ENCODE measurements at places on chromosomes 6 and 20. TPM values are rescaled to one million over a fixed set of nuclear protein-coding genes. Genes with fewer than 3 reads are reported as not detected.

- DNase-seq, result no peak
- H3K4me1 ChIP-seq, result 0 out of 2 replicates have a peak, but pooled peaks cover 3% of the 10 kb centered on the region
- no peaks in the 10 kb centered on the region for H3K27me3 ChIP-seq
- H3K4me3 ChIP-seq, result no peak overlapping the region
- H3K27ac ChIP-seq, result no peak overlapping the region
These were observed 13.0 kb downstream of the RPRD1B start for GRCh38 chr20:38046572-38046971.

PROKR2 gene
- not detected for total RNA-seq

DNA sequence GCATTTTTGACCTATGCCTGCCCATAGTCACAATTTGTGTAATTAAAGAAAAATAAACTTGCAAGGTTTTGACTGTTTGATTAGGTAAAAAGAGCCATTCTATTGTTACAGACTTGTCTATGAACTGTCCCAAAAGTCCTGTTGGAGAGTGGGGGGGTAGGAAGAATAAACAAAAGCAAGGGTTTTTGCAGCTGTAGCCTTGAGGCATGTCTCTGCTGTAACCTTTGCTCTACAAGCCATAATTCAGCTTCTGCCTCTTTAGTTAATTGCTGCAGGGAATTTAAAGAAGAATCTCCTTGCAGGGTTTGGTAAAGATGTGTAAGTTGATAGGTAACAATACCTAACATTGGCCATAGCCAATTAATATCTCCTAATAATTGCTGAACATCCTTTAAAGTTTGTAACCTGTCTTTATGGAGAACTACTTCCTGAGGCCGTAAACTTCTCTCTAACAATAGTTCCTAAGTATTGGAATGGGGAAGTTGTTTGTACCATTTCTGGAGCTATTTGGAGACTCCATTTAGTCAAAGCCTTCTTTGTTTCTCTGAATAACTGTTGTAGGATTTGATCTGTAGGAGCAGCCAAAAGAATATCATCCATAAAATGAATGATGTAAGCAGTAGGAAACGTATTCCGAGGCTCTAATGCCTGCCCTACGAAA is 7.9 kb upstream of the ABHD12 start:
- H3K27me3 ChIP-seq, result no peaks in the 10 kb centered on the region
- H3K4me3 ChIP-seq, result no peak overlapping the region
- no peak for DNase-seq
- H3K27ac ChIP-seq, result no peak overlapping the region

- no peak overlapping the region for H3K4me3 ChIP-seq
- H3K27me3 ChIP-seq, result no peaks in the 10 kb centered on the region
- H3K36me3 ChIP-seq, result no peaks in the 10 kb centered on the region
- H3K27ac ChIP-seq, result no peak overlapping the region
These were observed 4.6 kb downstream of the DACT2 start for GRCh38 chr6:168314948-168315347.

- no peak overlapping the region for H3K4me3 ChIP-seq
- no peak overlapping the region for H3K27ac ChIP-seq
- DNase-seq, result no peak
- H3K4me1 ChIP-seq, result no peaks in the 10 kb centered on the region
- no peaks in the 10 kb centered on the region for H3K27me3 ChIP-seq
These were observed 125.4 kb downstream of the FYN start for GRCh38 chr6:111747829-111748228.

All from HCT116 (cell line).